ENCODE measurements at places on chromosomes 2 and 18. TPM values are rescaled to one million over a fixed set of nuclear protein-coding genes. Genes with fewer than 3 reads are reported as not detected.

RTP5 gene
- polyA plus RNA-seq, result not detected

DYNC2LI1 gene
- polyA plus RNA-seq, result 16.4 TPM

NMUR1 gene
- not detected for polyA plus RNA-seq

ACVR1C gene
- 0.20 TPM for polyA plus RNA-seq

REG3A gene
- polyA plus RNA-seq, result not detected

GRCh38 chr18:24170360-24170759 lies 31.5 kb downstream of the CABYR start:
- H3K36me3 ChIP-seq, result peaks cover 6% of the 10 kb centered on the region
- H3K4me1 ChIP-seq, result no peaks in the 10 kb centered on the region
- H3K27ac ChIP-seq, result no peak overlapping the region
- DNase-seq, result no peak

GRCh38 chr18:27964811-27965210 lies 212.1 kb downstream of the CDH2 start:
- no peaks in the 10 kb centered on the region for H3K27me3 ChIP-seq
- no peak overlapping the region for H3K4me3 ChIP-seq
- H3K4me1 ChIP-seq, result peaks cover 3% of the 10 kb centered on the region
- H3K36me3 ChIP-seq, result no peaks in the 10 kb centered on the region
- peak; percentile 23 for DNase-seq

GRCh38 chr18:11857177-11857887 lies 6.1 kb downstream of the CHMP1B start:
- no peak overlapping the region for H3K4me3 ChIP-seq
- peaks cover 53% of the 10 kb centered on the region for H3K4me1 ChIP-seq
- peak; percentile 94 for DNase-seq
- peak overlapping the region; percentile 96 for H3K27ac ChIP-seq

GRCh38 chr18:55404832-55405465 lies 183.0 kb downstream of the TCF4 start:
- no peaks in the 10 kb centered on the region for H3K27me3 ChIP-seq
- no peak overlapping the region for H3K27ac ChIP-seq
- peaks cover 3% of the 10 kb centered on the region for H3K36me3 ChIP-seq
- no peak for DNase-seq
- no peak overlapping the region for H3K4me3 ChIP-seq
- H3K4me1 ChIP-seq, result peaks cover 6% of the 10 kb centered on the region

DNA sequence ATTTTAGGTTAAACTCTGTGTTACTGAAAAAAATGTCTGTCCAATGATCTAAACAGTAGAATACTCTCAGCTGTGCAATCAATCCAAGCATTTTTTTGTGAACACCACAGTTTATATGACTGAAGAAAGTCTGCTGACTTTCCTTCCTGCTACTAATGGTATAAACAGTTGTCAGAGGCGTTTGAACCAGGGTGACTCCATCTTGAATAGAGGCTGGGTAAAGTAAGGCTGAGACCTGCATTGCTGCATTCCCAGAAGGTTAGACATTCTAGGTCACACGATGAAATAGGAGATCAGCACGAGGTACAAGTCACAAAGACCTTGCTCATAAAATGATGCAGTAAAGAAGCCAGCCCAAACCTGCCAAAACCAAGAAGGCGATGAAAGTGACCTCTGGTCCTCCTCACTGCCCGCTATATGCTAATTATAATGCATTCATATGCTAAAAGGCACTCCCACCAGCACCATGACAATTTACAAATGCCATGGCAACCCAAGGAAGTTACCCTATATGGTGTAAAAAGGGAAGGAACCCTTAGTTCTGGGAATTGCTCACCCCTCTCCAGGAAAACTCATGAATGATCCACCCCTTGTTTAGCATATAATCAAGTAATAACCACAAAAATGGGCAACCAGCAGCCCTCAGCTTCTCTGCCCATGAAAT lies 31.3 kb downstream of the POU3F3 start:
- no peak overlapping the region for H3K27ac ChIP-seq
- H3K27me3 ChIP-seq, result no peaks in the 10 kb centered on the region
- H3K4me1 ChIP-seq, result no peaks in the 10 kb centered on the region
- DNase-seq, result no peak

GRCh38 chr2:150126839-150127238 lies 360.6 kb downstream of the RND3 start:
- DNase-seq, result no peak
- no peak overlapping the region for H3K4me3 ChIP-seq
- H3K36me3 ChIP-seq, result no peaks in the 10 kb centered on the region
- peaks cover 33% of the 10 kb centered on the region for H3K4me1 ChIP-seq

DNA sequence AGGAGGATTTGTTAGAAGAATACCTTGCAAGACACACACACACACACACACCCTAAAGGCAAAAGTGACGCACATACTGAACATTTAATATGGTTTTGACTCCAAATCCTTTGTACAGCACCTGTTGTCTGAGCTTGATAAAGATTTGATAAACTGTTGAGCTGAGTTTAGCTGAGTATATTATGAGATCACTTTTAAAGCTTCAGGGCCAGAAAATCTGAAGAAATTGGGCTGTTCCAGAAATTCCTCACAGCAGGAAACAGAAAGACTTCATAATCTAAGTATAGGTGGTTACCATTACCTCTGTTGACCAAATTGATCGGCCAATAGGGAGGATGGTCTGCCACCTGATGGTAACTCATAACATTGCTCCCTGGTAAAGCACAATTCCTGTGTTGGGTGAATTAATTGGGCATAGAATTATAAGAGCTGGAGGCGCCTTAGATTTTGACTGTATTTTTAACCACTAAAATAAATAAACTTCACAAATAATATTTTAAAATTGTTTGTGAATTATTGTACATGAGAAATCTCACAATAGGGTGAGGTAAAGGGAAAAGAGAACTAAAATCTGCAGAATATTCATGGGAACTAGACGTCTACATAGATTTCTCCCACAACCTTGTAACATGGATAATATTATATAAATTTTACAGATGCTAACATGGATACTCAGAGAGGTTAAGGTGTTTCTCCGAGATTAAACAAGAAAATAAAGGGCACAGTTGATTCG lies 21.8 kb upstream of the RPIA start:
- no peak overlapping the region for H3K4me3 ChIP-seq
- no peaks in the 10 kb centered on the region for H3K27me3 ChIP-seq
- H3K36me3 ChIP-seq, result no peaks in the 10 kb centered on the region
- DNase-seq, result no peak
- peaks cover 10% of the 10 kb centered on the region for H3K4me1 ChIP-seq
- H3K27ac ChIP-seq, result no peak overlapping the region
